Esophagus muscularis mucosa (tissue), 4 donors: ENCODE measurements at places on chromosomes 12 and 14. TPM values are rescaled to one million over a fixed set of nuclear protein-coding genes. Genes with fewer than 3 reads are reported as not detected.

GRCh38 chr12:62805517-62805916 is 129.4 kb downstream of the PPM1H start:
- no peak for DNase-seq

DNA sequence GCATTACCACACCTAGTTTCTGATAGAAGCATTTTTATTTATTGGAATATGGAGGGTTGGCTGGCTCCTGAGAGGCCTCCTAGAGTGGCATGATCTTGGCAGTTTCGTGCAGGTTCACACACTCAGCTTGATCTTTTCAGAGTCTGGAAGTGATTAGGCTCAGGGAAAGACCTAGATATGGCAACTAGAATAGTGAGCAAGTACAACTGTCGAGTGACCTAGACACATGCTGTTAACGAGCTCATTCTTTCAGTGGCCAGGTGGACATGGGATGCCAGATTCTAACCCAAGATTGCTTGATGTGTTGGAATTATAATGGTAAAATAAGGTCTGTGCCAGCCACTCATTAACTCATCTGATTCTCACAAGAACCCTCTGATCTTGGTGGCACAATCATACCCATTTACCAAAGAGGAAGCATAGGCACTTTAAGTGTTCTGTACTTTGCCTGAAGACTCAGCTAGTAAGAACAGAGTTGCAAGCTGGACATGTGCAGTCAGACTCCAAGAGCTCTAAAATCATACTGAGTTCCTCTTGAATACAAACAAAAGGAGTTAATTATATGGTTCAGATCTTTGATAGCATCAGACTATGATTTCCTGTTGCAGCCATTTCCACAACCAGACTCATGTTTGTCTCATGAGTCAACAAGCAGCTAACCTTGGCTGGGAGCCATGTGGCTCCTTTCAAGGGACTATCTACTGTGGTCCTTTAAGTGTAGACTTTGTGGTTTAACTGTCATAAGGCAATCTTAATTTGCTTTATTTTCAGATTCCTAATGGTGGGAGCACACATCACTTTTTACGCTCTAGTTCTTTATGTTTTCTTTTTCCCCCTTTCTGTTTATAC is 144.2 kb downstream of the PLEKHA5 start:
- no peak for DNase-seq

GRCh38 chr12:127414636-127415035 is 852.3 kb upstream of the TMEM132C start:
- DNase-seq = no peak

GRCh38 chr14:76034566-76034965 is 49.0 kb downstream of the IFT43 start:
- peak; percentile 53 for DNase-seq

GRCh38 chr14:20935303-20935984 is 19.8 kb upstream of the RNASE2 start:
- DNase-seq = no peak

DNA sequence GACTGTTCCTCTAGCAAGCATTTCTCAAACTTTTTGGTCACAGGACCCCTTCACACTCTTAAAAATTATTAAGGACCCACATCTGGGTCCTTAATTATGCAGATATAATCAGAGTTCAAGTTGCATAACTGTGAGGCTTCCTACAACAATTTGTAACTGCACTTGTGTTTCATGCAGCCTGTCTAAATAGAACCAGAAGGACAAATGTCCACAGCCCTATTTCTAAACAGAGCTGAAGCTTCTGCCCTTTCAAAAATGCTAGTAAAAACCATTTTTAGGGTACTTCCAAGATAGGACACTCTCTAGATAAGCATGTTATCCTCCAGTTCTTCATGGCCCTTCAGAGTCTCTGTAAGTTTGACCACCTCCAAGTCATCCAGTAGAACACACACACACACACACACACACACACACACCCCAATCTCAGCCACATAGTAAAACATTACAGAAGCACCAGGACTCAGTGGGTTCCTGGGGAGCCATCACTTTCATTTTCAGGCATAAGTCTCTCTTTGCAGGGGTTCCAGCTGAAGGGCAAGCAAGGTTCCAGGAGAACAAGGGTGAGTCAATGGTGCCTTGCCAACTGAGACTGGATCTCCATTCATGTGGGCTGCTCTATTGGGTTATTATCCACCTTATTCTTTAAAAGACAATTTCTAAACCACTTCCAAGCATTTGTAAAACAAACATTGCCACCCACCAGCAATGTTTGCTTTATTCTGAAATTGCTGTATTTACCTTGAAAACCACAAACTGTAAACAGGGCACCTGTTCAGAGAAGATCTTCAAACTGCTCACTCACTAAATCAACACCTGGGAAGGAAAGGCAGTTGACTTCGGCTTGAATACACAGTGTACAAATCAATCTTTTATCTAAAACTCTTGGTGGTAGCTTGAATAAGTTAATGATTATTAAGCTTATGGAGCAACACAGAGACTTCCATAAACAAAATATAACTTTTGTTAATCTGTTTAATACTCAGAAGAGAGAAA is 64.1 kb downstream of the ITPR2 start:
- DNase-seq = no peak

DNA sequence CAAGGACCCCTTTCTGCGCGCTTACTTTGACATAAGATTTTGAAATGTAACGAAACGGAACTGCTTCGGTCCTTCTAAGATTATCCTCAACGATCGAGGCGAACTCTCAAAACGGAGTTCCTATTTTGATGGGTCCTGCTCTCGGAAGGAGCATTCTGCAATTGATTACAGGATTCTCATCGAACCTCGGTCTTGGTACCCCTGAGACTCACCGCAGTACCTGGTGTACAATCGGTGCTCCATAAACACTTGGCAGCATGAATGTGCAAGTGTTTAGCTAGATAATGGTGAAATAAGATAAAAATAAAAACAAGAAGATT is 530 bp upstream of the NEMF start:
- no peak for DNase-seq

GRCh38 chr12:76025601-76026575 is 5.7 kb downstream of the PHLDA1 start:
- DNase-seq = no peak

DNA sequence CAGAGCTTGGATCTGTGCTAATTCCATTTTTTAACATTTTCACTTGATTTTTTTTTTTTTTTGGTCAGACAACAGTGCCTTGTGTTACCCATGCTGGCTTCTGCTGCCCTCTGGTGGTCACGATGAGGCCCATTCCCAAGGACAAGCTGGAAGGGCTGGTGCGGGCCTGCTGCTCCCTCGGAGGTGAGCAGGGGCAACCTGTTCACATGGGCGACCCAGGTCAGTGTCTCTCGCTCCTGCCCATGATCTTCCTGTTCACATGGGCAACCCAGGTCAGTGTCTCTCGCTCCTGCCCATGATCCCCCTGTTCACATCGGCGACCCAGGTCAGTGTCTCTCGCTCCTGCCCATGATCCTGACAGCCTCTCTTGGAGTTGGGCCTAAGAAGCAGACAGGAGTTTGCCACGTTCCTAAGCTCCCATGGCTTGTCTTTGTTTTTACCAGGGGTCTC is 59.4 kb downstream of the DGLUCY start:
- peak; percentile 95 for DNase-seq

DNA sequence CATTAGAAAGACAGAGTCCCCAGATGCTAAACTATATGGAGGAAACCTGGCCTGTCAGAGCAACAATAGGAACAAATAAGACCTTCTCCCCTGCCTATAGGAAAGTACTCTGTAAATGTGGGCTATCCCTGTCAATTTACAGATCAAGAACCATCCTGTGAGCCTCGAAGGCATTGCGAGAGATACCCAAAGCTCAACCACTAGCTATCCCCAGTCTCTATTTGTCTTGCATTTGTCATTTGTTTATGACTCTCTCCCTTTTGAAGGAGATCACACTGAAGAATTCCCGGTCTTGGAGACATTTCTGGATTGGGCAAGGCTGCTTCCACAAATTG is 42.7 kb upstream of the DHRS4 start:
- DNase-seq = peak; percentile 86

GRCh38 chr12:115569345-115570068 is 708.0 kb downstream of the MED13L start:
- DNase-seq = no peak

DNA sequence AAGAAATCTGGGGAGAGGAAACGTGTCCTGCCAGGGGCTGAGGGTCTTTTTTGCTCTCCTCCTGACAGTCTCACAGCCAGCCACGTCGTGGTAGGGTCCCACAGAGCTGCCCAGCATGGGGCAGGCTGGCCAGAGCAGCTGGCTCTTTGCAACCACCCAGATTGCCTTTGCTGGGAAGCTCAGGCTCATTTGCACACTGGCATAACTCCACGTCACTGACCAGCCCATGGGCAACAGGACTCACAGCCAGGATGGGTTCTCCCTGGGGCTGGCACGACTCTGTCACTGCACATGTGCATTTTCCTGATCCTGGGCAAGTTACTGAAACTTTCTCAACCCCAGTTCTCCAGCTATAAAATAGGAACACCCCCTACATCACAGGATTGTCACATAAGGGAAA is 242.2 kb downstream of the DPF3 start:
- DNase-seq = no peak

DNA sequence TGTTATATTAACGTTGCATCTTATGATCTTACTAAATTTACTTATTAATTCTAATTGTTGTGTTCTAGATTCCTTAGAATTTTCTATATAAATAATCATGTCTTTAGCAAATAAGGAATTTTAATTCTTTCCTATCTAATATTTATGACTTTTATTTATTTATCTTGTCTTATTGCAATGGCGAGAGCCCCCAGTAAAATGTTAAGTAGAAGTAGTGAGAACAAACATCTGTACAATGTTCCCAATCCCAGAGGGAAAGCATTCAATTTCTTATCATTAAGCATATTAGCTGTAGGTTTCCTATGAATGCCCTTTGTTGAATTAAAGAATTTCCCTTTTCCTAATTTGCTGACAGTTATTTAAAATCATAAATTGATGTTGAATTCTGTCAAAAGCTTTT is 203.7 kb upstream of the OTX2 start:
- no peak for DNase-seq

DNA sequence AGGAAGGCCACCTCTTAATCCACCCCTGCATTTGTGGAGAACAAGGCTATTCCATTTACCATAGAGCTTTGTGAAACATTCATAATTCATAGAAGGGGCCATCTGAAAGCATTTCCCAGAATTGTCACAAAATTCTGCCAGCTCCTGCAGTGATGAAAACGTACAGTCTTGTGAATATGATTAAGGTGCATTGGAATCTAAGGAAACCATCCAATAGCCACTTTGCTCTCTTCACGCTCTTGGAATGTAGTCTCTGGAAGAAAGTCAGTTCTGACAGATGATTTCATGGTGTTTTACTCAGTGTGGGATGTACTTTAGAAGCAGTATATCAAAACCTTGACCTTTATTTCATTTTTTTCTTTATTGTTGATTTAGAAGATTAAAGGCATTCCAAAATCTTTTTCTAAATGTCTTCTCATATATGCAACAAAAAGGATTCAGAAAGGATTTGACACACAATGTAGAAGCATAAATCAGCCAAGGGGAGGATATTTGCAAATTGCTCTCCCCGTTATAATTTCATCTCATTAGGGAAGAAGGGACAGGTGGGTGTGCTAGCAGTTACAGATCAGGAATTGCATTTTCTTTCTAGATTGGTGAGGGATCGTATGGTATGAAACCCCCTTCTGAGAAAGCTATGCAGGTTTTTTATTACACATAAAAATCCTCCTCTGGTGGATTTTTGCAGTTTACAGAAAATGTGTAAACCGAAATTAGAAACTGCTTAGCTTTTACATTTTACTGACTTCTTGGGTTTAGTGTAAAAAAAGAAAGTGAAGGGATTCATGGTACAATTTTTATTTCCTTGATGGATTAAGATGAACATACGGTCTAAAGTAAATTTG is 390.2 kb downstream of the LRIG3 start:
- no peak for DNase-seq

DNA sequence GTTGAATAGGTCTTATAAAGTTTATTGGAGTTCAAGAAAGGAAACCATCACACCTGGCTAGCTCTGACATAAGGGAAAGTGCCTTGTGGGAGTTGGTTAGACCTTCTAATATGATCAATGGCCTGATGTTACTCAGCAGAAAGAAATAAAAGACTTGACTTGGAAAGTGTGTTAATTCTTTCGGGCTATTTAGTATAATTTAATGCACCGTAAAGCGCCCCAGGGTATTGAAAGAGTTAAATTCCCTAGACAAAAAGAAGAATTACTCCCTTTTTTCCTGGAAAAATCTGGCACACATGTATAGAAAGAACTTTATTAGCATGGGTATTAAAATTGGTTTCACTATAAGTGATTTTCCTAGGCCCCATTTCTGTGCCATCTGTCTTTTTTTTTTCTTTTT is 1125.7 kb upstream of the FLRT2 start:
- DNase-seq = no peak

DNA sequence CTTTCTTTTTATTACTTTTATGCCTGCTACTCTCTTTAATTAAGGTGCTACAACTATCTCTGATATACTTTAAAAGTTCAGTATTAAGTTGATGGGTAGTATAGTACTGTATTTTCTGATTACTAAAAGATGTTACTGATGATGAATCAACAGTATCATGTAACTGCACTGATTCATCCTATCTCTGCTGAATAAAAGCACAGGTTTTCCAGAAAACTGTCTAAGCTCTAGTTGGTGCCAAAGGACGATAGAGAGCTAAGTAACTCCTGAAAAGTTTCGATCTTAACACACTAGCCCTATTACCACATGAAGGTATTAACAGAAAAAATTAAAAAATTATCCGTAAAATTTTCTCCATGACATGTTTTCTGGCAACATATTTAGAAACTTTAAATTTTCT is 2.1 kb downstream of the SCAF11 start:
- no peak for DNase-seq

DNA sequence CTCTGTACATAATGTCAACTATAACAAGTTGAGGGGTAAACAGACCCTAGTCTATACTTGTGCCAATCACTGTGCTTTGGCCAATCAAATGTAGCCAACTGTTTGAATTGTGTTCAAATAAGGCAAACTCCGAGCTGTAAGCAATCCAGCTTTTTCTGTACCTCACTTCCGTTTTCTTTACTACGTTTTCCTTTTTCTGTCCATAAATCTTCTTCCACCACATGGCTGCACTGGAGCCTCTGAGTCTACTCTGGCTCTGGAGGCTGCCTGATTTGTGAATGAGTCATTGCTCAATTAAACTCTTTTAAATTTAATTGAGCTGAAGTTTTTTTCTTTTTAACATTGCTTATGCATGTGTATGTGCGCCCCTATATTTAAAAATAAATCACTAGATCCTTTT is 29.7 kb downstream of the CLEC1A start:
- DNase-seq = no peak

Gene TMEM233
- total RNA-seq = 0.50 TPM

Gene NKX2-1
- total RNA-seq = not detected

Gene AMDHD1
- total RNA-seq = 0.66 TPM

Gene TIGAR
- total RNA-seq = 7.6 TPM

Gene CCT2
- total RNA-seq = 125 TPM

Gene TSPAN8
- total RNA-seq = 1.1 TPM
